Common myeloid progenitor, CD34-positive (primary cell): ENCODE measurements at places on chromosomes 4 and X.
A peak's percentile ranks its signal among the peaks of the same experiment; 100 is the strongest.

DNA sequence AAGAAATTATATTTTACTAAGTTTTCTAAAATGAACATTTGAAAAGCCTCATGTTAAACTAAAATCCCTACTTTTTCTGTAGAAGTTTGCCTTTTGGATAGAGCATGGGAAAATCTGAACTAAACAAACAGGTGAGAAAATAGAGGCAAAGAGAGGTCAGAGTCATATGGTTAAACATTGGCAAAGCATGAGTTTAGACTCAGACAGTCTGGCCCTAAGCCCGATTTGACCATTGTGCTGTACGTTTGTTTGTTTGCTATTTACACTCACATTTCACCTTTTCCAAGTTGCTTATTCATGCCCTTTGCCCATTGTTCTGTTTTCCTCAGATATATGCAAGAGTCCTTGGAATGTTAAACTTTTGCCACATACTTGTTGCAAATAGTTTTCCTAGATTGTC is 85.4 kb downstream of the TIGD2 start:
- no peak for DNase-seq

- peak; percentile 21 for DNase-seq
Measured at GRCh38 chr4:52051213-52051614, at the start of gene SPATA18. Gene SPATA18 (plus strand): TSS chr4:52051304. CDS start chr4:52051705, 401 bp downstream.

DNA sequence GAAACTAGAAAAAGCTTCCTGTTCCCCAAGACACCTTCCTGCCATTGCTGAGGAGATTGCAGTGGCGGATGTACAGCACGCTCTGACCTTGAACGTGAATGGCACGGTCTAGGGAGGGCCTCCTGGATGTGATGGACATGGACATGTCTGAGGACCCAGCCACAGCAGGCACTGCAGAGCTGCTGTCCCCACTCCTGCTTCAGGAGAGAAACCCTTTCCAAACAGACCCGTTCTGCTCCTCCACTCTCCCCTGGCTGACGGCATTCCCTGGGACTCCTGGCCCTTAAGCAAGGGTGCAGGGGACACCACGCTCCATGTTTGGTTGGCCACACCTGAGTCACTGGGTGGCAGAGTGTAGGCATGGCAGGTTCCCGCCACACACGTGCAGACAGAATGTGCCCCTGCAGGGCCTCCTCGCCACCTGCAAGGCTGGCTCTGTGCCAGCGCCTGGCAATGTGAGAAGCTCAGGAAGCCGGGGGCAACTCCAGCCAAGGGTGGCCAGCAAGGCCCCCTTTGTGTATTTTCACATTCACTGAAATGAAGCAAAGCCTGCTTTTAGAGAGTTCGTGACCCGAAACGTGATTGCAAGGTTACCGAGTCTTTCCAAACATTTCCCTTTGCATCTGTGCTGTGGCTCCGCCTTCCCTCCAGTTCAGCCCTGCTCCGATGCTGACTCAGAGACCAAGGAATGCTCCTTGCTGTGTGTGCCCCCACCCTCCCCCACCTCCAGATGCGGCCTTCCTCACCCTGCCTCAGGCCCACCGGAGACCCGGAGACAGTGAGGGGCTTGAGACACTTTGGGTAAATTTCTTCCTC is 46.1 kb downstream of the HTRA3 start:
- peak; percentile 72 for DNase-seq

DNA sequence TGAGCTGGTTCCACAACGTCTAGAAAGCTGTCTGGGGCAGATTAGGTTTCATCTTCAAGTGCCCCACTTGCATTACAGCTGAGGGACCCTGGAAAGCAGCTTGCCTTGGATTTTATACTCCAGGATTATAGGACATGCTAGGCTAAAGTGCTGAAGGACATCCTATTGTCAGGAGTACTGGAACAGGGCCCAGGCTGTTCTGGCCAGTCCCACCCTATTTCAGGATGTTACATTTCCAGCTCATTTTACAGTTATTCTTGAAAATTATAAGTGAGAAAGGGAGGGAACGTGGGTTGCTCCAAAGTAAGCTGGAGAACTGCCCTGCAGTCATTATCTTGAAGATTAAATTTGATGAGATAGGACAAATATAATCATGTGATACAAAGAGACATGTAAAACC is 71.0 kb upstream of the UGT8 start:
- no peak for DNase-seq

DNA sequence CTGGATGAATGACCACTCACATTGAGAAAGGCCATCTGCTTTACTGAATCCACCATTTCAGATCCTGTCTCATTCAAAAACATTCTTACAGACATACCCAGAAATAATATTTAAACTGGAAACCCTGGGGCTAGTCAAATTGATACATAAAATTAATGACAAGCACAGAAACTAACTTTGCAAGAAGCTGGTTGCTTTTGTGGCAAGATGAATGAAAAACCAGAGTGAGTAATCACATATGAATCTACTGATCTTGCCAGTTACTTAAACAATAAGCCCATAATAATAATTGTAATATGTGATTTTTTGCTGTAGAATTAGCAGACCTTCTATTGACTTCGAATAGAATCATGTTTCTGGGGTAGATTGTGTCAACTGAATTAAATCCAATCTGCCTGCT is 235.1 kb downstream of the PPARGC1A start:
- DNase-seq: no peak
